ENCODE measurements at places on chromosomes 3 and 15. TPM values are rescaled to one million over a fixed set of nuclear protein-coding genes. Genes with fewer than 3 reads are reported as not detected.

Gene CADPS
- 79.7 TPM for total RNA-seq

Gene FES
- total RNA-seq, result 13.3 TPM

Gene SST
- total RNA-seq, result 53.5 TPM

Gene TAGLN3
- 85.5 TPM for total RNA-seq

Gene KIF7
- 11.2 TPM for total RNA-seq

Gene RLBP1
- total RNA-seq, result 3.6 TPM

Gene CCR8
- not detected for total RNA-seq
